ENCODE measurements at places on chromosomes 12 and 14.

DNA sequence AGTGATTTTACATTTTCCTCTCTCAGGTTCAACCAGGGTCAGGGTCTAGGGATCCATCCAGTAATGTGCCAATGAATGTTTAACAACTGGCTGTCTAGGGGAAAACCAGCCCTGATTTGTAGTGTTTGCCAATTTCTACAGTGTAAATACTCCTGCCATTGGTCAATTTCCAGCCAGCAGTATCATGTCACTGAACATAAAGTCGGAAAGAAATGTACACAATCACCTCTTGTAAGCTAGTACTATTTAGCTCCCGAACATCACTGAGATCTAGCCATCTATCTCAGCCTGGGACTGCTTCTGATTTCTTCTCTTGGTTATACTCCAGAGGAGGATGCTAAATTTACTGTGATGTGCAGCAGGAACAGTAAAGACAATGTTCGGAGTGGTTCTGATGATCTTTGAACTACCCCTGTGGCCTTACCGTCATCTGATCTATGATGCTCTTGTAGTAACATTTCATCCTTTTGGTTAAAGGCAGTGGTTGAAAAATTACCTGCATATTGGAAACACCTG, 36.7 kb upstream of the EGLN3 start:
- DNase-seq, result no peak

- DNase-seq, result no peak
These were observed 43.7 kb upstream of the TMED10 start for GRCh38 chr14:75220156-75220555.

DNA sequence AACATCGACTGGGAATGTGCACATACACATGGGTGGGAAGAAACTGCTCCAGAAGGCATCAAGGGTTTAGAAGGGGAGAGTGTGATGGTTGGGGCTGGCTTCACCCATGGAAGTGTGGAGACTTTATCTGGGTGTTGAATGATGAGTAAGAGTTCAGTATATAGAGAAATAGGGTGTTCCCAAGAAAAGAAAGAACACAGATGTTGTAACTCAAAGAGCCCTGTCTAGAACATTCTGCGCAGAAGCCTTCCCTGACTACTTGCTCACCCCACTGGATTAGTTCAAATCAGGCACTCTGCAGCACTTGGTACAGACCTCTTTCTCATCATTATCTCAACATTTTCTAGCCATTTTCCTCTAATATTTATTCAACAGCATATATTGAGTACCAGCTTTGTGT, 491.7 kb downstream of the SNAPC1 start:
- no peak for DNase-seq

DNA sequence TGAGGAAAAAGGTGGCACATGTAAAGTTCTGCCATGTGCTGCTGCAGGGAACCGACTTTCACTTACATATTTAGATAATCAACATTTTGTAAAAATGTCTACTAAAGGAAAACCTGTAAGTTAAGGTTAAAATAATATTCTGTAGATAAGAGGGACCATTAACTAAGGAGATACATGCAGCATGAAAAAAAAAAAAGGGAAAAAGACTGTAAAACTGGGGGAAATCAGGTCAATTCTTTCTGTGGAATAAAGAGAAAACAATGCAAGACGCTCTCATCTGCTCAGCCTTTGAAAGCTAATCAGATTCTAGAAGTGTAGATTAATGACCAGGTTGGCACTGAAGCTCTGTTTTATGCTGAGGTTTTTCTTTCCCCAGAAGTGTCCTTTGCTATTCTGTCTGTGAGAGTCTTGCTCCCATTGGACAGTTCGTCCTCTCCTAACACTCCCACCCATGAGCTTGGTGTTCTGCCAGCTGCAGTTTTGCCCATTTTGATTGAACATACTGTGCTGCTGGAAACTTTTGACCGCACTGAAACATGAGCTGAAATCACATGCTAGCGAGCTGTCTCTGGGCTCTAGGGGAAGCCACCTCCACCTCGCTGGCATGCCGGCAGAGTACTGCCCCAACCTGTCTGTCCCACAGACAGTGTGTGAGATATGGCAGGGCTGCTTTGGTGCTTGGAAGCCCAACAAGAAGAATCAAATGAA, 39.7 kb downstream of the PPTC7 start:
- DNase-seq, result no peak

DNA sequence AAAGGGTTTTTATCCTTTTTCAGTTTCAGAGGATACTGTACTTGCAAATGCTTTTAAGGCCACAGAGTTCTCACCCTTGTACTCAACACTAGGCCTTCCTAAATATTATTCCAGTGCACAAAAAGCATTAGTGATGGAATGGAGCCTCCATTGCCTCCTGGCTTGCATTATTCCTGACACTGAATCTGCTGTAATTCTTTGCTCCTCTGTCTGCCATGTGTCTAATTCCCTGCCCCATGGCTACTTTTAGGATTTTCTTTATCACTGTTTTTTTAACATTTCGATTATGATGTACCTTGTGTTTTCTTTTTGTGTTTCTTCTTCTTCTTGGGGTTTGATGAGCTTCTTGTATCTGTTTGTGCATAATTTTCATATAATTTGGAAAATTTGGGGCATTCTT, 29.5 kb downstream of the SUSD6 start:
- DNase-seq, result no peak

- DNase-seq, result no peak
These were observed 58.0 kb downstream of the DIP2B start for GRCh38 chr12:50562520-50563433.

- no peak for DNase-seq
These were observed 7.8 kb downstream of the CKB start for GRCh38 chr14:103514596-103515421.

DNA sequence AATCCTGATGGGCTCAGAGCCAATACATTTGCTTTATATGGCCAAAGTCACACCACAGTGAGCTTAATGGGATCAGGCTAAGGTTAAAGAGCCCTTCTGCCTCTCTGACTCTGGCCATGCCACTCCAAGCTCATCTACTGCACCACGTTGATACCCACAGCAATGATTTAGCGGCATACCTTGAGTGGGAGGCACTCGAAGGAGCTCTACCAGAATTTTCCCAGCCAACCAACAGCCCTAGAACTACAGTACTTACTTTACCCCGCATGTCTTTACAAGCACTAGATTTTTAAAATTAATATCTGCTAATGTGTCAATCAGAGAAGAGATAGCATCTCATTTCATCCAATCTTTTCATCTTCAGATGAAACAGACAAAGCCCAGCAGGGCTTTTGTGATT, 300.5 kb downstream of the GRIN2B start:
- DNase-seq, result no peak

DNA sequence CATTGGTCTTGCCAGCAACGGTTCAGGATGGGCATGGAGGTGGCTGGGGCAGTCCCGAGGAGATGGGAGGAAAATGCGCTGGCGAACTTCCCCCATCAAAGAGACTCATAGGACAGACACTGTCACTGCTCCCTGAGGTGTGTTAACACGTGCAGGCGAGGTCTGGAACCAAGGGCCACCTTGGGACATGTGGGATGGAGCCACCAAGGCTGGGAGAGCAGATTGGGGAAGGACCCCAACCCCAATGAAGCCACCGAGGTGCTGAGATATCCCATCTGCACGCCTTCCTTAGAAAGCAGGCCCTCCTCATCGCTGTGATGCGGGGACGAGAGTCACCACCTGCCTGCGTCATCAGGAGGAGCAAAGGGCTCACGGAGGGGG, 16.9 kb upstream of the BEGAIN start:
- no peak for DNase-seq
